ENCODE measurements at places on chromosomes 3 and 15.

DNA sequence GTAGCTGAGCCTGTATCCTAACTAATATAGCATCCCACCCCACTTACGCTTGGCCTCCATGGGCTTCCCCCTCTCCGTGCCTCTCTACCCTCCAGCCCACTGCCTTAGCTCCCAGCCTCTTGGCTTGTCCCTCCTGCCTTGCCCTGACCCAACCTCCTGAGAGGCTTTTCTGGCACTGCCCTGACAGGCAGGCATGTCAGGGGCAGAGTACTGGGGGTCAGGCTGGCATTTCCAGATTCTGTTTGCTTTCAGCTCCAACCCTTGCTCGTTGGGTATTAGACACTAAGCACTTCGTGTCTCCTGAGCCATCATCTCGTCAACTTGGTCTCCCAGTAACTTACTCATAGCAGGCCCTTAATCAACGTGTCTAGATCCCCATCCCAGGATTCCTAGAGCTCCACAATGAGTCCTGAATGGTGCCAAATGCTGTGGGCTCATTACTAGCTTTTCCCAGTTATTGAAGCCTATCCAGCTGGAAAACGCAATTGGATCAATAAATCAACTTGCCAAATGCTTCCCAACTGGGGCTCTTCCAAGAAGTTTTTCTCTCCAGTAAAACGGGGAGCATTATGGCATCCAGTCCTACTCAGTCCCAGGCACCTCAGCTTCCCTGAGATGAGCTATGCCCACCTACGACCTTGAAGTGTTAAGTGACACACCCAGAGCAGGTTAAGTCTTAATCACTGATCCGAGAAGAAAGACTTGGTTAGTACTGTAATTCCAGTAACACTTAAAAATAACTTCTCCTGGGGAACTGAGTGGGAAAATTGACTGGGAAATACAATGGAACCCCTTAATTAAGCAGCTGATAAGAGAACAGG, 78.5 kb upstream of the DLG1 start:
- no peaks in the 10 kb centered on the region for H3K4me1 ChIP-seq
- no peaks in the 10 kb centered on the region for H3K27me3 ChIP-seq
- H3K27ac ChIP-seq: no peak overlapping the region
- no peak overlapping the region for H3K4me3 ChIP-seq
- H3K36me3 ChIP-seq: no peaks in the 10 kb centered on the region

DNA sequence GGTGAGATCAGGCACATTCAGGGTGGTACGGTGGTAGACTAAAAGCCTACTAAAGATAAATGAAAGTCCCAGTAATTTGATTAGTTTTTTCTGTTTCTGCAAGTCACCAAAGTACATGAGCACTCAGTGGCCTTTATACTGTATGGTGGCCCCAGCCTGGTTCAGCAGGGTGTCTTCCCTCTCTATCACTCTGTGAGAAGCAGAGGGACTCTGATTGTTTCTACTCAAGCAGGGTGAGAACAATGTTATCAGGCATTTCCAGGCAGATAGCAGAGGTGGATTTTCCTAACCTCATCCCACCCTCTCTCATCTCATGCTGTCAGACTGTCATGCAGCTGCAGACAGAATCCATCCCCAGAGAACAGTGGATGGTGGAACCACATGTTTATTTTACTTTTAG, 71.5 kb upstream of the BFSP2 start:
- no peaks in the 10 kb centered on the region for H3K4me1 ChIP-seq
- DNase-seq: no peak
- H3K27ac ChIP-seq: no peak overlapping the region
- no peaks in the 10 kb centered on the region for H3K36me3 ChIP-seq

GRCh38 chr3:197019021-197019420, 10.6 kb downstream of the MELTF start:
- no peak overlapping the region for H3K27ac ChIP-seq
- H3K36me3 ChIP-seq: no peaks in the 10 kb centered on the region

DNA sequence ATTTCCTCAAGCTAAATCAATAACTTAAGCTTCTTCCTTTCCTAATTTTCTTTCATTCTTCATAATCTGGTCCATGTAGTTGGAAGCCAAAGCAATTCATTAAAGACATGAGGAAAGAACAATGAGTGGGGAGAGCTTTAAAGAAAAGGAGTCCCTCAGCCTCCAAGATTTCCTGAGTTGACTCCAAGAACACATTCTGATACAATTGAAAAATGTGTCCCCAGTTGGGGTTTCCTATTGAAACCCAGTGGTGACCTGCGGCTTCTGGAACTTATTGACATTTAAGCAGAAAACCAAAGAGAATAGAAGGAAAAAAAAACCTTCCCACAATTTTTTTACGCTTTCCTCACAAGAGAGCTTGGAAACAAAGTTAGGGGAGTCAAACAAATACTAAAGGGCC, 37.0 kb downstream of the ATP8B4 start:
- no peak overlapping the region for H3K4me3 ChIP-seq
- no peaks in the 10 kb centered on the region for H3K36me3 ChIP-seq
- no peak overlapping the region for H3K27ac ChIP-seq
- H3K27me3 ChIP-seq: no peaks in the 10 kb centered on the region
- no peaks in the 10 kb centered on the region for H3K4me1 ChIP-seq

DNA sequence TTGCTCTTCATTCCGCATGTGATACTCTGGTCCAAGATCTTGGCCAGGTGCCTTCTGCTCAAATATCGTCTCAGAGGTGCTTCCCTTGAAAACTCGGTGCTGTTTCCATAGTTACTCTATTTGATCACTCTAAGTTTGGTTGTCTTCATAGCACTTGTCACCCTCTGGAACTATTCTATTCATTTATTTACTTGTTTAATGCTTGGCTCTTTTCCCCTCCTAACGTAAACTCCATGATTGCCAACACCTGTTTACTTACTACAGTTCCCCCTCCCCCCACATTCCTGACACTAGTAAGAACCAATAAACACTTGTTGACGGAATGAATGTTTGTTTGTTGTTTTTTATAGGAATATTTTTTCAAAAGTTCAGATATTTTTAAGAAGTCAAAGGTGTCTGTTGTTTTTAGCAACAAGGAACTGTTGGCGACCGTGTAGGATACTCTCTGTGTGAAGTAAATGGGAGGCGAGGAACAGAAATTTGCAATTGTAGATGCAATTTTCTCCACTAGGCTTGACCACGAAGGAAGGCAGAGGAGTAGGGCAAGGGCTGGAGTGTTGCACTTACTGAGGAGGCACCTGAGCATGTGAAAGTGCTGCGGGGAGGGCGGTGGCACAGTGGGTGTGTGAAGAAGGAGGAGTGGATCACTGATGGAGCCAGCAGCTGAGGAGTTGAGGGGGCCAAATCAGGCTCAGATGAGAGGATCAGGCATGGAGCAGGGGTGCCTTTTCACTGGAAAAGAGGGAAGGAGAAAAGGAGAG, 48.4 kb downstream of the MOBP start:
- H3K4me1 ChIP-seq: no peaks in the 10 kb centered on the region
- H3K4me3 ChIP-seq: no peak overlapping the region
- no peak overlapping the region for H3K27ac ChIP-seq
- H3K27me3 ChIP-seq: peaks cover 15% of the 10 kb centered on the region

DNA sequence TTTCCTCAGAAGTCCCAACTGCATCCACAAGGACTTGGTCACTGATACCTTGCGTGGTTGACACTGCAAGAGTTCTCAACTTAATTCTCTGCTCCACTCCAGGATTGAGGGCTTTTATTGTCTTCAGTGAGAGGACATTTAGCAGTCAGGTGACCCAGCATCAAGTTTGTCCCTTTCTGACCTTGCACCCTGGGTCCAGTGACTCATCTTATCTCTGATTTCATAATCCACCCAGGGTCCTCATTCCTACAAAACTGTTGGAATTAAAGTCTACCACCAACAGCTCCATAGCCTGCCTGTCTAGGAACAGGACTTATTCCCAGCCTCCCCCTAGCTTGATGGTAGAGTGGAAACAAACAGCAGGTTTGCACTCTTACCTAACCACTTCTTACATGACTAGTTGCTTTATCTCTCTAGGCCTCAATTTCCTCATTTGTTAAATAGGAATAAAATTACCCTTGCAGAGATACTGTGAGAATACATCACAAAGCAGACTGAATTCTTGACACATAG, 151.3 kb upstream of the LPP start:
- H3K36me3 ChIP-seq: no peaks in the 10 kb centered on the region
- DNase-seq: no peak
- H3K27ac ChIP-seq: no peak overlapping the region

- H3K36me3 ChIP-seq: peaks cover 6% of the 10 kb centered on the region
- peaks cover 21% of the 10 kb centered on the region for H3K4me1 ChIP-seq
- peak overlapping the region; percentile 91 for H3K27ac ChIP-seq
- peak overlapping the region; percentile 41 for H3K4me3 ChIP-seq
- H3K27me3 ChIP-seq: no peaks in the 10 kb centered on the region
Measured at GRCh38 chr15:73982222-73982962, 9.7 kb downstream of the STOML1 start.

- DNase-seq: no peak
- no peaks in the 10 kb centered on the region for H3K27me3 ChIP-seq
- H3K4me1 ChIP-seq: peaks cover 7% of the 10 kb centered on the region
- no peak overlapping the region for H3K4me3 ChIP-seq
- no peak overlapping the region for H3K27ac ChIP-seq
- H3K36me3 ChIP-seq: peaks cover 18% of the 10 kb centered on the region
Measured at GRCh38 chr3:100317912-100318311, 16.6 kb upstream of the NIT2 start.

- H3K27me3 ChIP-seq: peaks cover 26% of the 10 kb centered on the region
- H3K36me3 ChIP-seq: no peaks in the 10 kb centered on the region
- H3K4me3 ChIP-seq: peak overlapping the region; percentile 94
- peak overlapping the region; percentile 83 for H3K27ac ChIP-seq
- H3K4me1 ChIP-seq: peaks cover 17% of the 10 kb centered on the region
- peak; percentile 17 for DNase-seq
Measured at GRCh38 chr3:129605922-129606635, 397 bp downstream of the PLXND1 start.

DNA sequence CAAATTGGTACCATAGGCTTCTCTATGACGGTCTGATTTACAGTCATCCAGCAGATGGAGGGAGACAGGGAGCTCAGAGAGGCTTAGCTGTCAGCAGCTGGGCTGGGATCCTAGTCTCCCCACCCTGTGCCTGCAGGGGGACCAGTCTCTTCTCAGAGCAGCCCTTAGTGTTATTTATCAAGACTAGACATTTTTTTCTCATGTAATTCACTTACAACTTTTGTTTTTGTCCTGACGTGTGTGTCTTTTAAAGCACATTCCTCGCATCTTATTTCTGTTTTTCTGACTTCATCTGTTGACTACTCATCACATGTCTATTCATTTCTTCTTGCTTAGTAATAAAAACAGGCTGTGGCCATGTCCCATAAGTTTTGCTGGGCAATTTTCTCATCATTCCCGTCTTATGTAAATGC, 116.1 kb downstream of the KLF13 start:
- DNase-seq: no peak
- no peaks in the 10 kb centered on the region for H3K27me3 ChIP-seq
- peaks cover 58% of the 10 kb centered on the region for H3K4me1 ChIP-seq
- peak overlapping the region; percentile 77 for H3K4me3 ChIP-seq
- H3K27ac ChIP-seq: peak overlapping the region; percentile 2

DNA sequence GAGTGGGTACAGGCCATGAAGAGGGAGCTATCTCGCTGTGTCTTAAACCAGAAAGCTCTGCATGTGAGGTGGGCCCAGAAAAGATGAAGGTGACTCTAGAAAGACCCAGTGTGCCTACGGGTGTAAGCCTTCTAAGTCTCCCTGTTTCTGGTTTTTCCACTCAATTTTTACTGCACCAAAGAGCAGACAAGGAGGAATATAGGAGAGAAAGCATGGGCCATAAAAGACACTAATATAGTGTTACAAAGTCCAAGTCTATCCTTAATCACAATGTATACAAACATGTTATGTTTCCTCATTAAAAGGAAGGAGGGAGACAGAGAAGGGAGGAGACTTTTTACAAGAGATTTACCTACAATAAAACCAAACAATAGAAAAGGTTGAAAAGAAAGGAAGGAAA, 24.1 kb upstream of the ZKSCAN7 start:
- no peaks in the 10 kb centered on the region for H3K36me3 ChIP-seq
- H3K27ac ChIP-seq: no peak overlapping the region
- peaks cover 41% of the 10 kb centered on the region for H3K27me3 ChIP-seq
- no peak for DNase-seq
- no peak overlapping the region for H3K4me3 ChIP-seq

DNA sequence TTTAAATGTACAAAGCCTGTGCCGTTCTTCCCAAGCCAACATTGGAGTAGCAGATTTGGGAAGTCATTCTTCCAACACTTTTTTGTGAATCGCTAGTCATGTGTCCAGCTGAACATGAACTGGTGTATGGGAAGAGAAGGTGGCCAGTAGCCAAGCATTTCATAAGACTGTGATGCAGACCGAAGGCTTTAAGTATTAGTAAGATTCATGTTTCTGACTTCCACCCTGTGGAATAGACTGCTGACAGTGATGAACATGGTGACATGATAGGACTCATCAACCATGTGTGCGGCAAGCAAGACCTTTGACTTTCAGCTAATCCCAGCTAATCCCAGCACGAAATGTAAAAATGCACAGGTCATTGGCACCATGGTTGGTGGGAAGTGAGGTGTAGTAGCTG, 48.3 kb upstream of the THSD4 start:
- no peaks in the 10 kb centered on the region for H3K36me3 ChIP-seq
- DNase-seq: no peak
- H3K27ac ChIP-seq: no peak overlapping the region
- peaks cover 13% of the 10 kb centered on the region for H3K27me3 ChIP-seq

GRCh38 chr3:120196333-120196732, 88.7 kb downstream of the GPR156 start:
- no peak for DNase-seq
- H3K4me1 ChIP-seq: no peaks in the 10 kb centered on the region
- H3K27me3 ChIP-seq: no peaks in the 10 kb centered on the region

DNA sequence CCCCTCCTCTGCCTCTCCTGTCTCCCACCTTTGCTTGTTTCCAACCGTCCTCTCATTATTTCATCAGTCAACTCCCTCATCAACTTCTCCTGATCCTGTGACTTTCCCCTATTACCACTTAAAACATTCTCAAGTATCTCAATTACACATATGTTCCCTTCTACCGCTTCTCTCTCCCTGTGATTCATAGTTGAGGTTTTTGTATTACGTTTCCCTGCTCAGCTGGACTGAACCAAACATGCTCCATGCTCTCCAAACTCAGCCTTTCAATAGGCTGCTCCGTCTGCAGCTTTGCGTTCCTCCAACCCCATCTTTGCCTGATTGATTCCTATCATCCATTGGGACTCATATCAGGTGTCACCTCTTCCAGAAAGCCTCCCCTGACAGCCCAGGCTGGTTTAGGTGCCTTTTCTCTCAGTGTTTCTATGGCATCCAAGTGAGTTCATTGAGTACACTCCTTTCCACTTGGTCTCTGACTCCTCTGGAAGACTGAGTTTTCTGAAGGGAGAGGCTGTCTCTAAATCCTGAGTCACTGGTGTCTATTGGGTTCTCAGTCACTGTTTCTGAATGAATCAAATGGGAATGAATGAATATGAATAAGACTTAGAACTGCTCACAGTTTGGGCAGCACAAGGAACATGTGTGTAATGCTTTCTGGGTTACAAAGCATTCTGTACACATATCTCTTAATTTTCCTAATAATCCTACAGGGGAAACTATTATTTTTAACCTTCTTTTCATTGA, 56.4 kb downstream of the PLD1 start:
- no peaks in the 10 kb centered on the region for H3K36me3 ChIP-seq
- no peak for DNase-seq
- H3K4me1 ChIP-seq: no peaks in the 10 kb centered on the region
- H3K27me3 ChIP-seq: peaks cover 15% of the 10 kb centered on the region
- no peak overlapping the region for H3K4me3 ChIP-seq

All from naive thymus-derived CD8-positive, alpha-beta T cell (primary cell).